NCI-H1105 (cell line): ENCODE measurements at places on chromosomes 16 and 17.

GRCh38 chr16:19601083-19601976 is 45.8 kb downstream of the VPS35L start:
- no peak for DNase-seq

DNA sequence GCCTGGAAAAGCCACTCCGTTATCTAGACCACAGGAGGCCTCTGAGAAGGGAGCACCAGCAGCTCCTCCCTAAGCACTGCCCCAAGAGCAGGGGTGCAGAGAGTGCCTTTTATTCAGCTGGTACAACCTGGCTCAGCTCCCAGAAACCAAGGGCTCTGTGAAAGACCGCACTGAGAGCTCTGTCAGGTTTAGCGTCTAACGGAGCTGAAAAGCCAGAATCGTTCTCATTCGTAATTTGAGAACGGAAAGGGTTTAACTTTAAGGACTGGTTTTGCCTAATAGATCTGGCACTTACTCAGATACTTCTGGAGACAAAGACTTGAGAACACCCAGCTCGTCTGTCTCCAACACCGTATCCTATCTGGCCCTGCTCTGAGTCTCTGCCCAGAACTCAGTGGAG is 13.5 kb downstream of the MPG start:
- DNase-seq, result peak; percentile 46

- no peak for DNase-seq
Observed at GRCh38 chr16:73308771-73309170, 260.8 kb upstream of the ZFHX3 start.

GRCh38 chr17:60327901-60328273 is 64.0 kb downstream of the USP32 start:
- no peak for DNase-seq

- DNase-seq, result no peak
Observed at GRCh38 chr17:82373731-82374625, 2.4 kb downstream of the UTS2R start.

DNA sequence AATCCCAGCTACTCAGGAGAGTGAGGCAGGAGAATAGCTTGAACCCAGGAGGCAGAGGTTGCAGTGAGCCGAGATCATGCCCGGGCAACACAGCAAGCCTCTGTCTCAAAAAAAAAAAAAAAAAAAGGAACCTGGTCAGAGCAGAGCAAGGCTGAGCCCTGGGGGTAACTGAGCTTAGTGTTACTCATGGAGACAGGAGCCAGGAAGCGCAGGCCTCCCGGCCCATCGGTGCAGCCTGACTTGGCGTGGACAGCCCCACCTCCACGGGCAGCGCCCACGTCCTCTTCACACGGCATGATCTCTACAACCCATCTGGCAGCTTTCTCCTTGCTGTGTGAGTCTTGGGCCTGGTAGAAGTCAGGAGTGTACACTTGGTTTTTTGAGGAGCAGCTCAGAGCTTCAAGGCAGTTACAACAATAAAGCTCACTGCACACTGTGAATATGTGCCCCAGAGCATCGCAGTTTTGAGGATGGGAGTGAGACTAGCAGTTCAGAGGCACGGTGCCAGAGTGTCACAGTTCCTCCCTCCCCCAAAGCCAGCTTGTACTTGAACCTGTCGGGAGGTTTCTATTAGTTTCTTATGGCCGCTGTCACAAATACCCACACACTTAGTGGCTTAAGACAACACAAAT is 129.9 kb downstream of the RAP1GAP2 start:
- no peak for DNase-seq

GRCh38 chr16:26204138-26204537 is 512.4 kb downstream of the HS3ST4 start:
- DNase-seq, result no peak

DNA sequence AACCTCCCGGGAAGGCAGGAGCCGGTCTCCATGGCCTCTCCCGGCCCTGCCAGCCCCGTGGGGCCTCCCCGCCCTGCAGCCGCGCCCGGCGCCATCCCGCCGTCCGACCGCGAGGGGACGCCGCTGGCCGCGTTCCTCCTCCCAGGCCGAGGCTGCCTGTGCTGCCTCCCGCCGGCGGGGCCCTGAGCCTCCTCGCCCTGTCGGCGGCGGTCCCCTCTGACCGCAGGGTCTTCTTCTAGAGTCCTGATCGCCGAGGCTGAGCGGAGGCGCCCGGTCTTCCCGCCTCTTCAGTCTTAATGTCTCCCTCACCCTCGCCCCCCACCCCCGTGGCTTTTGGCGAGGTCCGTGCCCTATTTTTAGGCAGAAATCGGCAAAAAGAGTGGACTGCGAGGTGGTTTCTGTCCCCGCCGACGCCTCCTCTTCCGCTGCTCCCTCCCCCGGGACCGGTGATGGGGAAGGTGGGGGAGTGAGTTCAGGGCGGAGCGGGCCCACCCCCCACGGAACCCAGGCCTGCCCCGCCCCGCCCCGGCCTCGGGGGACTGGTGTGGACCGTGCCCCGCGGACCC is 794 bp upstream of the CPNE7 start:
- DNase-seq, result no peak

- DNase-seq, result no peak
Observed at GRCh38 chr16:81544261-81544660, 99.7 kb downstream of the CMIP start.

- peak; percentile 31 for DNase-seq
Observed at GRCh38 chr17:61409301-61410112, 9.9 kb downstream of the TBX2 start.

- no peak for DNase-seq
Observed at GRCh38 chr16:58471209-58471975, 28.6 kb upstream of the NDRG4 start.

- no peak for DNase-seq
Observed at GRCh38 chr17:21242026-21242697, 11.0 kb downstream of the NATD1 start.

GRCh38 chr17:17682737-17683680 is 1.8 kb downstream of the RAI1 start:
- DNase-seq, result peak; percentile 57

- DNase-seq, result no peak
Observed at GRCh38 chr16:58582971-58583765, 46.5 kb downstream of the CNOT1 start.

- DNase-seq, result no peak
Observed at GRCh38 chr16:920051-920681, 50.6 kb downstream of the LMF1 start.

DNA sequence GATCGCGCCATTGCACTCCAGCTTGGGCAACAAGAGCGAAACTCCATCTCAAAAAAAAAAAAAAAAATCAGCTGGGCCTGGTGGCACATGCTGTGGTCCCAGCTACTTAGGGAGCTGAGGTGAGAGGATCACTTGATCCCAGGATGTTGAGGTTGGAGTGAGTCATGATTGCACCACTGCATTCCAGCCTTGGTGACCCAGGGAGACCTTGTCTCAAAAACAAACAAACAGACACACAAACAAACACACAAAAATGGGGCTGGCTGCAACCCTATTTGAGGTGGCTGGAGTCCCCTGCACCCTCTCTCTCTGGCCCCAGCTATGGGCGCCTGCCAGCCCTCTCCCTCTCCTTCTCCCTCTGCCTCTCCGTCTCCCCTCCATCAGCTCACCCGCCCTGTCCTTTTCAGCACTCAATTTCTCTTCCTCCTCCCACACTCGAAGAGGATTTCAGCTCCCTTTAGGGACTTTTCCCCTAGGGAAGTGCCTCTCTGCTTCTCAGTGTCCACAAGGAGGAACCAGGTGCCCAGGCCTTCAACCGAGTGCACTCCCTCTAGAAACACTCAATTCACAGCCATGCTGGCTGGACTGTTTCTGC is 17.5 kb upstream of the TFAP4 start:
- no peak for DNase-seq

- DNase-seq, result no peak
Observed at GRCh38 chr16:23668225-23668624, 10.5 kb upstream of the PLK1 start.

DNA sequence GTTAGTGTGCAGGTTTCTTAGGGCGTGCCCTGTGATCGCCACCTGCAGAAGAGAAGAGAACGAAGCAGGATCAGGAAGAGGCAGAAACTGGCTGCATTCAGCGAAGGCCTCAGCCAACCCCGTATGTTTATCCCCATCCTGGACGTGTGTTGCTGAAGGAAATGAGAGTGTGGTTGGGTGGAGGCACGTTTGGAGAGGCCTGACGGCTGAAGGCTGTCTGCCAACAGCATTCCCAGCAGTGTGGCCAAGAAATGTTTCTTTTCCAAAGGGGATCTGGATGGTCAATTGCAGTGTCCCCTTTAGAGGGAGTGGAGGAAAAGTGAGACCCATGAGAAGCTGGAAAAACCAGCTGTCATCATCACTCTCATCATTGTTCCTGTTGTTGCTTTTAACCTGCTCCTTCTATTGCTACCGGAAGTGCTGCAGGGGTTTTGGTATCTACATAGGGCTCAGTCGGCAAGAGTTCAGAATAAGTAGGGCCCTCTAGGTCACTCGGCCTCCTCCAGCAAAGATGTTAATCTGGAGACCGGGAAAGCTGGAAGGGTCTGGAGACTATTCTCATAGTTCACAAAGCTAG is 46.5 kb upstream of the SLC47A1 start:
- DNase-seq, result no peak

DNA sequence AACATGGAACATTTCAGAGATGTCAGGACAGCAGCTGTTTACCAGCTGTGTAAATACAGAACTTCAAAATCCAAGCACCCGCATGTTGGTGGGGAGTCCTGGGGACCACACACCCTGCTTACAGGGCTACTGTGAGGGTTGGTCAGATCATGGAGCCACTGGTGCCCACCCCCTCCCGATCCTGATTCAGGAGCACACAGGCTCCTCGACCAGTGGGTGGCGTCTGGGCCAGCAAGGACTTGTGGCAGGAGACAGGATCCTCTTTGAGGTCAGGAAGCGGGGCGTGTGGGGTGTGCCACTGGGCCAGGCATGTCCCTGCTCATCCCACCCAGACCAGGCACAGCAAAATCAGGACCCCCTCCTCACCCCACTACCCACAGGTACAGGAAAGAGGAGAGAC is 83.6 kb downstream of the SDK2 start:
- DNase-seq, result no peak

- DNase-seq, result no peak
Observed at GRCh38 chr16:65965628-65966027, 400.9 kb upstream of the CDH5 start.

DNA sequence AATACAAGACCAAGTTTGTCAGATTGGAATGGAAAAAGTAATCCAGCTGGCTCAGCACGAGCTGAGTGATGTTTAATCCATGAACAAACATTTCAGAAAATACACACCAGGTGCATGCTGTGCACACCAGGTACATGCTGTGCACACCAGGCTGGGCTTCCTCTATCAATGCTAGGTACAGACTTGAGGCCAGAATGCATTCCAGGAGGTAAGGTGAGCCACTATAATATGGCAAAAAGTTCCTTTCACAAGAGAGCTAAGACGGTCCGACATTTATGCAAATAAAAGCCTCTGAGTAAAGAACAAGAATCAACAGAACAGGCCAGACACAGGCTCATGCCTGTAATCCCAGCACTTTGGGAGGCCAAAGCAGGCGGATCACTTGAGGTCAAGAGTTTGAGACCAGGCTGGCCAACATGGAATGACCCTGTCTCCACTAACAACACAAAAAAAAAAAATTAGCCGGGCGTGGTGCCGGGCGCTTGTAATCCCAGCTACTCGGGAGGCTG is 128.2 kb downstream of the ZNF778 start:
- DNase-seq, result no peak

- DNase-seq, result peak; percentile 17
Observed at GRCh38 chr17:77959126-77959925, 823 bp downstream of the TNRC6C start.

- no peak for DNase-seq
Observed at GRCh38 chr16:83247767-83248372, 559.9 kb upstream of the HSBP1 start.

- DNase-seq, result no peak
Observed at GRCh38 chr16:31301708-31302400, 42.1 kb downstream of the ITGAM start.

DNA sequence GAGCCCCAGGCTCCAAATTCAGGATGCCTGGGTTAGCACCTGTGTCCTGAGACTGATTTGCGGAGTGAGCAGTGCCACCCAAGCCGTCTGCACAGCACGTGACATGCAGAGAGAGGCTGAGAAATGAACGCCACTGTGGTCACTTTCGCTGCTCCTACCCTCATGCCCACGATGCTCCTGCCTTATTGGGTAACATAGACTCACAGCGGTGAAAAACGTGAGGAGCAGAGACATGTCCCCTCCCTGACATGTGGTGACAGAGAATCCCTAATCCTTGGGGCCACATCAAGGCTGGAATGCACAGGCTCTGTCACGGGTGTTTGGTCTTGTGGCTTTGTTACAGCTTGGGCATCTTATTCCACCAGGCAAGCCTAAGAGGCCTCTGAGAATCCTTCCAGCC is 52.1 kb upstream of the CACNG5 start:
- DNase-seq, result no peak

DNA sequence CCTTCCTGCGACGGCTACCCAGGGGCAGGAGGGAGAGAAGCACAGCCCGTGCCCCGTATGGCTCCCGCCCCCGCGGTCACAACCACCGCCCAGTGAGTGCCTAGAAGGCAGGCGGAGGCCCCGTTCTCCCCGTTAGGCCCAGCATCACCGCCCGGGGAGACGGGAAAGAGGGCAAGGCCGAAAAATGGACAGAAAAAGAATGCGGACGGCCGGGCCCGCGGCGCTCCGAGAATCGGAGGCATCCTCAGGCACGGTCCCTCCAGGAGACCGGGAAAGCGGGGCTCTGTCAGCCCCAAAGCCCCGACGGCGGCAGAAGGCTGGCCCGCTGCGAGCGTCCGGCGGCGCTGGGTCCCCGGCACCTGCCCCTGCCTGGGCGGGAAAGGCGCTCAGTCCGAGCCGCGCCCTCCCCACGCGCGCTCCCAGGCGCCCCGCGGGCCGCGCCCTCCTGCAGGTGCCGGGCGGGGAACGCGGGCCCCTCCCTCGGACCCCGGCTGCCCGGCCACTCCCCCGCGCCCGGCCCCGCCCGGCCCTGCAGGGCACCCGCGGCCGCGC is 407 bp downstream of the MCRIP1 start:
- no peak for DNase-seq

GRCh38 chr17:58224315-58224714 is 5.3 kb upstream of the MKS1 start:
- no peak for DNase-seq

DNA sequence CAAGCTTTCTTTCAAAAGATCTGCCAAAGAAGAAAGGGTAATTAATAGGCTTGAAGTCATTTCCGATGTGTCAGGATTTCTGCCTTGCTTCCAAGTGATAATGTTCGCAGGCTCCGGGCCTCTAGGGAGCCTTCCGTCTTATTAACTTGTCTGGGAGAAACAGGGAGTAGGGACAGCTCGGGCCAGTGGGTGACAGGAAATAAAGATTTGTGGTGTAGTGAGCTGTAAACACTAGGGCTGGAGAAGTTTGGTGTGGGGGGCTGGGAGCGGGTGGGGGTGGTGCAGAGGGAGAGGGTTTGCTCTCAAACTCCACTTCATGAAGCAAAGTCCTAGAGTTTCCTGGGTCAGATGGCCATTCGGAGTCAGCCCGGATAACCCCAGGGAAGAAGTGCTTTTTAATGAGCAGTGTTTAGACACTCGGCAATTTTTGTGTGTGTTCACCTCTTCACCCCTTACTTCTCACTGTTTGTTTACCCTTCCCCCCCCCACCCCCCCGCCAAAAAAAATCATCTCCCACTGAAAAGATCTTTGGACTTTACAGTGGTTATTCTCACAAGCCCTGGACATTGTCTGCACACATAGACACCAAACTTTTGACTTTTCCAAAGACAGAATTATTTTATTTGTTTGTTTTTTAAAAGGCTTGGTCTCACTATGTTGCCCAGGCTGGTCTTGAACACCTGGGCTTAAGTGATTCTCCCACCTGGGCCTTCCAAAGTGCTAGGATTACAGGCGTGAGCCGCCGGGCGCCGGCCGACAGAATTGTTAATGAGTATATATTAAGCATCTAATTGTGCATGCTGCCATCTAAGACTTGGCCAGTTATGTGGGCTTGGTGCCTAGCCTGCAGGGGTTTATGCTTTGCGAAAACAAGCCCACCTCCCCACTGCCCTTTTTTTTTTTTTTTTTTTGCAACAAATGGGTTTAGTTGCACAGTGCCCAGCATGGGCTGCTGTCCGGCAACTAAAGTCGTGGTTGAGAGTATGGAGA is 196.4 kb downstream of the CCDC182 start:
- no peak for DNase-seq
